Aorta (tissue), 5 donors: ENCODE measurements at places on chromosomes 5 and 9. TPM values are rescaled to one million over a fixed set of nuclear protein-coding genes. Genes with fewer than 3 reads are reported as not detected.

The INSL4 gene
- not detected for polyA plus RNA-seq

The C9orf153 gene
- not detected for polyA plus RNA-seq

The S1PR3 gene
- polyA plus RNA-seq = 31.1 TPM

The IFNA6 gene
- polyA plus RNA-seq = not detected

The GAPT gene
- 1.3 TPM for polyA plus RNA-seq

The TERT gene
- polyA plus RNA-seq = not detected

The EFNA5 gene
- 5.0 TPM for polyA plus RNA-seq

The SHISAL2B gene
- polyA plus RNA-seq = not detected

The IRX4 gene
- polyA plus RNA-seq = not detected

The GPX8 gene
- 26.2 TPM for polyA plus RNA-seq

The BRIX1 gene
- polyA plus RNA-seq = 12.4 TPM

The OR1J2 gene
- polyA plus RNA-seq = not detected

The GFRA3 gene
- not detected for polyA plus RNA-seq

The LECT2 gene
- not detected for polyA plus RNA-seq

The TLX3 gene
- not detected for polyA plus RNA-seq

The EIF4EBP3 gene
- polyA plus RNA-seq = 37.5 TPM

The PCAT7 gene
- 0.28 TPM for polyA plus RNA-seq

The SH3RF2 gene
- polyA plus RNA-seq = 12.9 TPM

The MAP1B gene
- 27.2 TPM for polyA plus RNA-seq

The TLR4 gene
- polyA plus RNA-seq = 17.9 TPM

The CNTFR gene
- polyA plus RNA-seq = 0.10 TPM

The FOXD4L3 gene
- polyA plus RNA-seq = not detected

The IL33 gene
- polyA plus RNA-seq = 53.0 TPM

The PHF24 gene
- not detected for polyA plus RNA-seq

The SLC45A2 gene
- polyA plus RNA-seq = not detected

The PCDHB15 gene
- 12.1 TPM for polyA plus RNA-seq

The ABL1 gene
- 38.5 TPM for polyA plus RNA-seq

The S100Z gene
- polyA plus RNA-seq = not detected

The ACTBL2 gene
- polyA plus RNA-seq = not detected

The KCNV2 gene
- not detected for polyA plus RNA-seq

The SPATA31A3 gene
- polyA plus RNA-seq = not detected

The COL15A1 gene
- polyA plus RNA-seq = 6.3 TPM

The DIAPH1 gene
- polyA plus RNA-seq = 30.8 TPM

The TAS2R1 gene
- not detected for polyA plus RNA-seq

The CAPSL gene
- polyA plus RNA-seq = not detected

The FOXD4 gene
- not detected for polyA plus RNA-seq

The INSL6 gene
- polyA plus RNA-seq = not detected

The STRBP gene
- 5.4 TPM for polyA plus RNA-seq

The RUSC2 gene
- 11.0 TPM for polyA plus RNA-seq

The AGGF1 gene
- 10.1 TPM for polyA plus RNA-seq

The TUSC1 gene
- polyA plus RNA-seq = 9.0 TPM

The IFNB1 gene
- not detected for polyA plus RNA-seq

The ABO gene
- polyA plus RNA-seq = 1.8 TPM

The FBP2 gene
- not detected for polyA plus RNA-seq

The NPR2 gene
- polyA plus RNA-seq = 13.3 TPM
